Neural progenitor cell (in vitro differentiated cells): ENCODE measurements at places on chromosomes 7 and 10.
A peak's percentile ranks its signal among the peaks of the same experiment; 100 is the strongest.

- no peak for DNase-seq
- no peak overlapping the region for H3K4me3 ChIP-seq
- H3K27me3 ChIP-seq: no peaks in the 10 kb centered on the region
- H3K36me3 ChIP-seq: no peaks in the 10 kb centered on the region
Observed at GRCh38 chr7:47816647-47817046, 131.6 kb downstream of the PKD1L1 start.

DNA sequence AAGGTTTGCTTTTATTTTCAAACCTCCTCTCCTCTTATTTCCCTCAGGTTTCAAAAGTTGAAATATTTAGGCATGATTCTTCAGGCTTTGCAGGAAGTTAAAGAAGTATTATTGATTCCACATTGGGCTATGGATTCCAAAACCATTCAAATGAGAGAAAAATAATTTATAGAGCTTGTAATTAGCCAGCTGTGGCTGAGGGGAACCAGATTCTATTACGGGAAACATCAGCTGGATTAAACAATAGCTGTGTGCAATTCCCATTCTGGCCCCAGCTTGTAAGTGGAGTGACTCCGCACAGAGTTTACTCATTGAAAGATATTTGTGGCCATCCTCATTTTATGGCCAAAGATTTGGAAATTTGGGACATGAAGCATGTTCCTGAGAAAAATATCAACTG, 77.0 kb upstream of the PHYHIPL start:
- H3K4me3 ChIP-seq: no peak overlapping the region
- H3K27ac ChIP-seq: no peak overlapping the region
- H3K27me3 ChIP-seq: no peaks in the 10 kb centered on the region

GRCh38 chr7:5578495-5578894, 154.9 kb upstream of the TNRC18 start:
- H3K4me3 ChIP-seq: no peak overlapping the region
- peaks cover 44% of the 10 kb centered on the region for H3K27me3 ChIP-seq
- H3K4me1 ChIP-seq: peaks cover 8% of the 10 kb centered on the region
- H3K27ac ChIP-seq: no peak overlapping the region

DNA sequence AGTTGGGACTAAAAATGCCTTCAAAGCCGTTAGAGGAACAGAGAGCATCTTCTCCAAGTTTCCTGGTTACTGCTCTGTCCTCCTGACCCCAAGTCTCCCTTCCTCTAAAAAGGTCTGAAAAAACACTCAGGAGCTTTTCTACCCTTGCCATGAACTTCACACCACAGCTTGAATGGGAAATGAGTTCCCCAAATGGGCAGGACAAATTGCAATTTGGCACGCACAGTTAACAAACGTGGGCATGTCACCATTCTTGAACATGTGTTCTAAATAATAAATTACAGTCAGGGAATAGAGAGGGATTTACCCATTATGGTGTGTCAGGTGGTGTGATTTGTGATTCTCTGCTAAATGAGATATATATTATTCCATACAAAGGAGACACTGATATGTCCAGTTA, 91.2 kb upstream of the WNT16 start:
- no peaks in the 10 kb centered on the region for H3K36me3 ChIP-seq
- no peaks in the 10 kb centered on the region for H3K27me3 ChIP-seq
- no peak overlapping the region for H3K4me3 ChIP-seq
- no peak overlapping the region for H3K27ac ChIP-seq
- H3K4me1 ChIP-seq: no peaks in the 10 kb centered on the region

DNA sequence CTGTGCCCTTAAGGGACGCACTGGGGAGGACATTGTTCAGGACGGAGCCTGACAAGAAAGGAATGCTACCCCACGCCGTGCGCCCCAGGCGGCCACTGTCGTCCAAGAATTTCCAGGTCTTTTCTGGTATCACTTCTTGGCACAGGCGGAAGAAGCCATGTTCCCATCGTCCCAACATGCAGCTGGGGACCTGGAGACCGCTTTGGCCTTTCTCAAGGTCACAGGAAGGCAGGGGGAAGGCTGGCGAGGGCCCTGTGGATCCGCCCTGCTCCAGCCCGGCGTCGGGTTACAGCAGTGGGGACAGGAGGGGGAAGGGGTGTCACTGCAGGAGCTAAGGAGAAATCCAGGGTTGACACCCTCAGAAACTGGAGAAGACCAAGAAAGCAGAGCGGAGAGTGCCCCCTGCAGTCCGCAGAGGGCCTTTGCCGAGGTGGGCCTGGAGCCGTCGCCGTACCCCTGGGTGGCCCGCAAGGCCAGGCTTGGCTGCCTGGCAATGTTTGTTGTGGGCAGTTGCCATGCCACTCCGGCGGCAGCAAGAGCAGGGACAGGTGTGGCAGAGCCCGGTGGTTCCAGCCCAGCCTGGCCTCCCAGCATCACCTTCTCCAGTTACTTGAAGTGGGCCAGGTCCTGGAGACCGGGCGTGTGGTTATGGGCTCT, 104.1 kb downstream of the LHPP start:
- peaks cover 23% of the 10 kb centered on the region for H3K4me1 ChIP-seq
- H3K36me3 ChIP-seq: no peaks in the 10 kb centered on the region
- peak overlapping the region; percentile 13 for H3K4me3 ChIP-seq
- peak; percentile 72 for DNase-seq

- no peak for DNase-seq
- peaks cover 3% of the 10 kb centered on the region for H3K36me3 ChIP-seq
- no peaks in the 10 kb centered on the region for H3K27me3 ChIP-seq
- H3K27ac ChIP-seq: no peak overlapping the region
- no peaks in the 10 kb centered on the region for H3K4me1 ChIP-seq
Observed at GRCh38 chr10:122263971-122264370, 7.1 kb upstream of the BTBD16 start.

DNA sequence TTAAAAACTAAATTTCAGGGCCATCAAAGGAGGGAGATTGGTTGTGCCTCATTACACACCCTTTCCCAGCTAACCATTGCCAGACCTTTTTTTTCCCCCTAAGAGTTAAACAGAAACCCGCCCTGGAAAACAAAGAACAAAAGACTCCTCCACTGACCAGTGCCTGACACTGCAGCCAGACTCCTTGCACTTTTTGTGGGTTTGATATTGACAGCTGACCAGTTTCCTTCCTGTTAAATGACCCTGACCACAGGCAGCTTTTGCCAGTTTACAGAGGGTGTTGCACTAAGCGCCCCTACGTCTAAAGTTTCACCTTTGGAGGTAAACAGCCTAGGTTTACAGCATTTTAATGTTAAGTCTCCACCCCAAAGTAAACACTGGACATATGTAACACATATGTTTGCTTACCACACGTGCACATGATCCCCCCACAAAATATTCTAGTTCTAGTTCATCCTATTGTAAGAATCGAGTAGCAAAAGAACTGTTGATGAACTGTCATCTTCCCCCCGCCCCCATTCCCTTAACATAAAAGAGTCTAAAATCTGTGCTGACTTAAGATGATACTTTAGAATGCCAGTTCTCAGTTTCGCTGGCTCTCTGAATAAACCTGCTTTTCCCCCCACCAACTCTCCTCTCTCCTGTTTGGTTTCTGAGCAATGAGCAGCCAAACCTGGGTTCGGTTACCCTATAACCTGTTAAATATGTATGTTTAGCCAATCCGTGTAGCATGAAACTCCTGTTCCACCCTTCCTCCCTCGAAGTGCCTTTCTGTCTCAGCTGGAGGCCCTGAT, 38.0 kb downstream of the FOXI2 start:
- H3K4me3 ChIP-seq: no peak overlapping the region
- peaks cover 12% of the 10 kb centered on the region for H3K4me1 ChIP-seq
- no peak overlapping the region for H3K27ac ChIP-seq
- no peaks in the 10 kb centered on the region for H3K36me3 ChIP-seq

DNA sequence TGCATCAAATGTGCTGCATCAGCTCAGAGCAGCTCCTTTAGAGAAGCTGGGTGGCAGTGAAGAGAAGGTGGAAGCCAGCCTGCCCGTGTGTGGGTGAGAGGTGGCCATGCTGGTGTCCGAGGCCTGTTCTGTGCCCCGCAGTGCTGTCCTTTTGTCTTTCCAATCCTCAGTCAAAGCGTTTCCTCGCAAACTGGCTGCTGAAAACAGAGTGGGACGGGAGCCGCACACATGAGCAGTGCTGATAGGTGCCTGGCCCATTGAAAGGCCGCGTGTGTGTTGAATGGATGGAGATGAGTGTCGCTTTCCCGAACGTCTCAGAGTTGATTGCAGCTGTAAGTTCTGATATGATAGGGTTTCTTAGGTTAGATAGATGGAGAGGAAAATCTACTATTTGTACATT, 39.3 kb downstream of the WDR37 start:
- no peak for DNase-seq
- no peak overlapping the region for H3K4me3 ChIP-seq
- H3K36me3 ChIP-seq: no peaks in the 10 kb centered on the region
- H3K4me1 ChIP-seq: no peaks in the 10 kb centered on the region

DNA sequence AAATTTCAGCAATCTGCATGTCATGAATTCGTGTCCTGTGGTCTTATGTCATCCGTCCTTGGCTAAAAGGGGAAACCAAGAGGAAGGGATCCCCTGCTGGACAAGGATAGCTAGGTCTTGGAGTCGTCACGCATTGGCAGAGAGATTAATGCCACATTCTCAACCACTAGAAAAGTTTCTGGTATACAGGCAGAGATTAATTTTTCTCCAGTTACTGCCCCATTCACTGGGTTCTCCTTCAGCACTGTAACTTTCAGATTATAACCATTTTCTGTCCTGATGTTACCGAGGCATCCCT, 1060.6 kb upstream of the AUTS2 start:
- no peaks in the 10 kb centered on the region for H3K4me1 ChIP-seq
- no peak for DNase-seq
- no peak overlapping the region for H3K27ac ChIP-seq
- H3K36me3 ChIP-seq: no peaks in the 10 kb centered on the region
- no peak overlapping the region for H3K4me3 ChIP-seq
- no peaks in the 10 kb centered on the region for H3K27me3 ChIP-seq

- H3K36me3 ChIP-seq: no peaks in the 10 kb centered on the region
- DNase-seq: no peak
- H3K27me3 ChIP-seq: no peaks in the 10 kb centered on the region
- no peak overlapping the region for H3K27ac ChIP-seq
- H3K4me3 ChIP-seq: peak overlapping the region; percentile 96
Observed at GRCh38 chr10:133393401-133394063, 425 bp upstream of the MTG1 start.

DNA sequence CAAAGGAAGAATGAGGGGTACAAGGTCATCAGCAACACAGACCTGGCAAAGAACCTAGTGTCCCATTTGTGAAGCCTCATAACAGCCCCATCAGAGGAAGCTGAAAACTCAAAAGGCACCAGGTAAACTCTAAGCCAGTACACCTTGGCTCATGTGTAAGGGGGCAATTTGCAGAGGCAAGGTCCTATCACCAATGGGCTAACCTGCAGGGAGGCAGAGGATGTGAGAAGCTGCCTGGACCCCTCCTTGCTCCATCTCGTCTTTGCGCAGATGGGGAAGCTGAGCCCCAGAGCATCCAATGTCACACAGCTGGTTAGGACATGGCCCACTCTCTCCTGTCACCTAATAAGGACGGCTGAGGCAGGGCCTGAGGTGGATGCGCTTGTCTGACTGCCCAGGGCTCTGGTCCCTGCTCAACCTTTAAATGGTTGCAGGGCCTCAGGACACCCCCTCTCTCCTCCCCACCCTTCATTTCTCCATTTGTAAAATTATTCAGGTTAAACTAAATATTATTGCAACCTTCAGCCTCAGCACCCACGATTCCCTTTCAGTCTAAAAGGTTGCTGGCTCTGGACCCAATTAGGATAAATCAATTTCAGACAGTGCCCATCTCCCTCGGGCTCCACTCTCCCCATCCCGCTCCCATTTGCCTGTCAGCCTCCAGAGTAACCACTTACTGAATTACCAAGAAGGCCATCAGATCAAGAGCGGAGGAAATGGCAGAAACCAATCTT, 135.3 kb downstream of the OAT start:
- H3K27me3 ChIP-seq: no peaks in the 10 kb centered on the region
- H3K27ac ChIP-seq: no peak overlapping the region
- no peaks in the 10 kb centered on the region for H3K4me1 ChIP-seq

DNA sequence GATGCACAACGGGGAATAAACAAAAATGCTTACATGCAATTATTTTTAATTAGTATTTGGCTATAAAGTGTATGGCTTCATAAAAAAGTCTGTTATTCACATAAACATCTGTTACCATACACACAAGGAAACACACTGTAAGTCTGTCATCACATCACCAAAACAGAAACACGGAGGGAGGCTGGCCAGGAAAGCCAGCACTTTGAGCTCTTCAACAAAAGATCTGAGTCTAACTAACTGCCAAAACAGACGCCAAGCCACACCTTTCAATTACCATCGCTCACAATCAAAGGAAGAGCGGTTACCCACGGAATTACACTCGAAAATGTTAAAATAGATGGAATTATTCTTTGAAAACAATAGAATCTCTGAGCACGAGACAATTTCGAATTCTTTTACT, 49.2 kb upstream of the MGMT start:
- no peak for DNase-seq
- H3K27me3 ChIP-seq: no peaks in the 10 kb centered on the region
- no peak overlapping the region for H3K27ac ChIP-seq
- no peak overlapping the region for H3K4me3 ChIP-seq

GRCh38 chr7:128170461-128170860, 70.6 kb upstream of the LEP start:
- H3K4me3 ChIP-seq: no peak overlapping the region
- H3K4me1 ChIP-seq: peaks cover 10% of the 10 kb centered on the region
- H3K27me3 ChIP-seq: peaks cover 86% of the 10 kb centered on the region
- H3K36me3 ChIP-seq: no peaks in the 10 kb centered on the region
- H3K27ac ChIP-seq: no peak overlapping the region
- DNase-seq: no peak

DNA sequence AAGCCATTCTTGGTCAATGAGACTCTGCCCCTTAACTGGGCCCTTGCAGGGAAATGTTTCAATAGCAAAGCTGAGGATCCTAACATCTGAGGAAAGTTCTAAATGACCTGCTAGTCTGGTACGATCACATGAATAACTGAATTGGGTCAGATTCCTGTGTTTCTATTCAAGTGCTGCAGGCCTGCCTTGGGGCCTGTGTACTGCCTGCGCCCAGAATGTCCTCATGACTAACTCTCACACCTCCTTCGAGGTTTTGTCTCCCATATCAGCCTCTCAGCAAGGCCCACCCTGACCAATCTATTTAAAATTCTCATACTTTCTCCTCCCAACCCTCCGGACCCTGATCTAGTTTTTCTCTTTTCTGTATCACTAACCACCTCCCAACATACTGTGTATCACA, 4.4 kb downstream of the JAZF1 start:
- H3K4me3 ChIP-seq: no peak overlapping the region
- H3K27ac ChIP-seq: no peak overlapping the region
- peaks cover 5% of the 10 kb centered on the region for H3K4me1 ChIP-seq
- H3K36me3 ChIP-seq: no peaks in the 10 kb centered on the region
- DNase-seq: no peak

GRCh38 chr7:142851269-142851668, 3.6 kb upstream of the EPHB6 start:
- H3K36me3 ChIP-seq: no peaks in the 10 kb centered on the region
- H3K27ac ChIP-seq: no peak overlapping the region
- no peak overlapping the region for H3K4me3 ChIP-seq
- peaks cover 14% of the 10 kb centered on the region for H3K27me3 ChIP-seq
- DNase-seq: no peak

DNA sequence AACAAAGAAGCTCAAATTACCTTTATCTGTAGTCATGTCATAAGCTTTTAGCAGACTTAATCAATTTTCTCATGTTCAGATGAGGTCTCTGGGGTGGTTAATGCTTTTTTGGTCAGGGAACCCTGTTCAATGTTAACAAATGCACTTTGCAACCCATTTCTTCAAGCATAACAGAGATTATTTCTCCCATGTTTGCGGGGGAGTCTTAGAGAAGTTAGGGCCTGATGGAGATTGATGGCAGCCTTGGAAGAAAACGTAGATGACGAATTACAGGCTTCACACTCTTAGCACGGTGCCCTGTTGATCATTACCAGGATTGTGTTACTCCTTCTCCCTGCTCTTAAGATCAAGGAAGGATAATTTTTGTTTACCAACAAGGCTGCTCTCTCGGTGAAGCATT, 76.4 kb downstream of the AGMO start:
- no peaks in the 10 kb centered on the region for H3K27me3 ChIP-seq
- no peak overlapping the region for H3K4me3 ChIP-seq
- no peak for DNase-seq
- no peaks in the 10 kb centered on the region for H3K36me3 ChIP-seq
- no peaks in the 10 kb centered on the region for H3K4me1 ChIP-seq
